ENCODE measurements at places on chromosomes 5 and 9.

GRCh38 chr5:94702729-94703128 is 84.3 kb downstream of the SLF1 start:
- no peak for DNase-seq

DNA sequence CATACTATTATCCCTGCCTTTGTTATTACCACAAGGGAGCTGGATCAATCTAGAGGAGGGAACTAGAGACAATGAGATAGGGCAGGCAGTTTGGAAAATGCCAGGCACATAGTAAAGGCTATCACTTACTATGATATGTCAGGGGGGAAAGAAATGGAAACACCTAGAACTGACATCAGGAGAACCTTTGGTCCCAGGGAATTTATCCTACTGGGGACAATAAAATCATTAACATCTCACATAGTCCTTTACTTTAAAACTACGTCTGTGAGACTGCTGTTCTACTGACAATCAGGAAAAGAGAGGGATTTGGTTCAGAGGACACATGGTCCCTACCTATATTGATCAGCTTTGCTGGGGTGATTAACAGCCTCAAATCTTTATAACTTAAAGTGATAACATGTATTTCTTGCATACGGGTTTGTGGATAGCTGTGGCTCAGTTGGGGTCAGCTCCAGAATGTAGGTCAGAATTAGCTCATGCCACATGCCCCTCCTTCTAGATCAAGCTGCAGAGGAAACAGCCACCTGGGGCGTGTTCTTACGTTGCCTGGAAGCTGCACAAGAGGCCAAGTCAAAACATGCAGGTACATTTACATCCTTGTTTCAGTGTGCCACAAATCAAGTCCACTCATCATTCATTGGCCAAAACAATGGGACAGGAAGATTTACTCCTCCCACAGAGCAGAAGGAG is 43.9 kb upstream of the ALDOB start:
- no peak for DNase-seq

- DNase-seq, result no peak
These were observed 1504.6 kb upstream of the WWC1 start for GRCh38 chr5:166786889-166787288.

DNA sequence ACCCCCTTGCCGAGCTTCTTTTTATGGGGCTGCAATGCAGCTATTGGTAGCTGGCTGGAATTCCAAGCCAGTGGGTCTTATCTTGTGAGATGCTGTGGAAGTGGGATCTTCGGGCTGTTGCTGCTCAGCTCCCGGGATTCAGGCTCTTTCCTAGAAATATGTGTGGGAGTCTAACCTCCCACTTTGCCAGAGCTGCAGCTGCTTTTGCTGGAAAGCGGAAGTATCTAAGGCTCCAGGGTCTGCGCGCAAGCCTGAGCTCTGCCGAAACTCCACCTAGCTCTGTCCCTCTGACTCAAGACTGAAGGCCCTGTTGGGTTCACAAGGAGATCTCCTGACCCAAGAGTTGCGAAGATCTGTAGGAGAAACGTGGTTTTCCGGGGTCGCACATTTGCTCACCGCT is 151.1 kb upstream of the ANKRD55 start:
- DNase-seq, result no peak
